NCI-H1092 treated with DMSO at 0.1 percent for 48 hours (cell line): ENCODE measurements at places on chromosomes 12 and 14.

GRCh38 chr12:2475984-2476383 is 318.8 kb upstream of the FKBP4 start:
- no peak for DNase-seq

- no peak for DNase-seq
These were observed 30.3 kb downstream of the MIS18BP1 start for GRCh38 chr14:45222485-45223262.

DNA sequence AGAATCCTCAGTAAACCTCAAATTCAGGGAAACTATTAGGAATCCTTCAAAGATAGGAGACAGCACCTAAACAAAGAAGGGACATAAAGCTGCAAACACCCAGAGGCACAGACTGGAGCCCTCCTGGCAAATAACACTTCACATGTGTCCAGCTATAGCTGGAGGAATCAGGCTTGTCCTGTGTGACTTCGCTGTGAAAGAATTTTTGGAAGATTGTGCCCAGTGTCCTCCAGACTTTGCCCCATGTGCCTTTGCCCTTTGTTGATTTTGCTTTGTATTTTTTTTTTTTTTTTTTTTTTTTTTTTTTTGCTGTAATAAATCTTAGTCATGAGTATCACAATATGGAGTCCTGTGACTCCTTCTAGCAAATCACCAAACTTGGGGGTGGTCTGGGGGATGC is 136.8 kb downstream of the KCNH5 start:
- DNase-seq = no peak

DNA sequence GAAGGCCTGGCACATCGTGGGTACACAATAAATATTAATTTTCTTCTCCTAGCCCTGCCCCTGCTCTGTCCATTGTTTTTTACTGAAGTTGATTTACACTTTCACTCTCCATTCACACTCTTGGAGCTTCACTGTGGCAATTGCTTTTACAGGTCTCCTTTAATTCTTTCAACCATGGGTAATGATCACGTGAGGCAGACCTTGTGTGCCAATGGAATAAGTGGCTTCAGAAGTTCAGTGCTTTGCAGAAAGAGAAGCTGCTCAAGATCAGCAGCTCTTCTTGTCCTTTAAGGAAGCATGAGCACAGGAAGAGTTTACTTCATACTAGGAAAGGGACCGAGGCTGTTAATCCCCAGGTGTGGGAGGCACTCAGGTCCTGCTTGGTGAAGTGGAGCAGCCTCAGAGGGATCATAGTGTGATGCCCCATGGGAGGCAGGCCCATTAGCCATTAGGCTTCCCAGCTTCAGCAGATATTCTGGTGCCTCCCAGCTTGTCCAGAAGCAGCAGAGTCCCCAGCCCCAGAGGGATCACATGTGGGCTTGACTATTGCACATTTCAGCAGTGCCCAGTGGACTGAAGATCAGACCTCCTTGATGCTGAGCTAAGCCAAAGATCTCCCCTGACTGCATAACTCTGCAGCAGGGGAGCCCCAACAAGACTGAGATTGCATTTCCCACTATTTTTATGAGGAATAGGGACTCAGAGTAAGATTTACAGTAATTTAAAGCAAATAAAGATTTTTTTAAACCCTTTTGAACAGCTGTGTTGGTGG is 5.0 kb upstream of the SLC35F4 start:
- DNase-seq = no peak

- DNase-seq = no peak
These were observed 17.1 kb downstream of the SEC23A start for GRCh38 chr14:39085933-39086332.

DNA sequence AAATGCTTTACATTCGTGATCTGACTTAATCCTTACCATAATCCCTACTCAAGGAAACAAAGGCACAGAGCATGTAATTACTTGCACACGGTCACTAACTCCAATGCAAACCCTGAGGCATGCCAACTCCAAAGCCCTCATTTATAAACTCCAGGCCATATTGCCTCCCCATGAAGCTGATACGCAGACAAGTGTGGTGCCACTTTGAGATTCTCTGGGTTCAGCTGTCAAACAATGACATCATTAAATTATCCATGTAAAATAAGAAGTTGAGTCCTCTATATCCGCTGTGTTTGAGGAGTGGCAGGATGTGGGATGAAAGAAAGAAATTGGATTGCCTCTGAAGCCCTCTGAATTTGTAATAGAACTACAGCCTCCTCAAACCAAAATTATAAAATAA is 62.8 kb downstream of the ANO4 start:
- no peak for DNase-seq

GRCh38 chr14:50726372-50727107 is 58.4 kb upstream of the SAV1 start:
- DNase-seq = no peak

DNA sequence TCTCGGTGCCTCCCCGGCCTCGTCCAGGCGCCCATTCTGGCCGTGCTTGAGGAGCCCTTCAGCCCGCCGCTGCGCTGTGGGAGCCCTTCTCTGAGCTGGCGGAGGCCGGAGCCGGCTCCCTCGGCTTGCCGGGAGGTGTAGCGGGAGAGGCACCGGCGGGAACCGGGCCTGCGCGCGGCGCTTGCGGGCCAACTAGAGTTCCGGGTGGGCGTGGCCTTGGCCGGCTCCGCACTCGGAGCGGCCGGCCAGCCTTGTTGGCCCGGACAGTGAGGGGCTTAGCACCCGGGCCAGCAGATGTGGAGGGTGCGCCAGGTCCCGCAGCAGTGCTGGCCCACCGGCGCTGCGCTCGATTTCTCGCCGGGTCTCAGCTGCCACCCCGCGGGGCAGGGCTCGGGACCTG is 168.7 kb upstream of the RPL10L start:
- no peak for DNase-seq

- DNase-seq = peak; percentile 81
These were observed 12.4 kb upstream of the SMUG1 start for GRCh38 chr12:54201001-54201794.

GRCh38 chr12:50166799-50167048 is 445 bp downstream of the CERS5 start:
- DNase-seq = no peak
